ENCODE measurements at places on chromosomes 5 and 9. TPM values are rescaled to one million over a fixed set of nuclear protein-coding genes. Genes with fewer than 3 reads are reported as not detected.
A peak's percentile ranks its signal among the peaks of the same experiment; 100 is the strongest.

GRCh38 chr9:26735160-26735559, 157.4 kb downstream of the CAAP1 start:
- no peak for DNase-seq

DNA sequence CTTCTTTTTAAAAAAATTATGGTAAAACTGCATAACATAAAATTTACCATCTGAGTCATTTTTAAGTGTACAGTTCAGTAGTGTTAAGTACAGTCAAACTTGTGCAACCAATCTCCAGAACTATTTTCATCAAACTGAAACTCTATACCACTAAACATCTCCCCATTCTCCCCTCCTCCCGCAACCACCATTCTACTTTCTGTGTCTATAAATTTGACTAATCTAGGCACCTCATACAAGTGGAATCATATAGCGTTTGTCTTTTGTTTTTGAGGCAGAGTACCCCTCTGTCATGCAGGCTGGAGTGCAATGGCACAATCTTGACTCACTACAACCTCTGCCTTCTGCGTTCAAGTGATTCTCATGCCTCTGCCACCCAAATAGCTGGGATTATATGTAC, 24.0 kb upstream of the EBF1 start:
- DNase-seq, result no peak

The ACSL6 gene
- total RNA-seq, result not detected

DNA sequence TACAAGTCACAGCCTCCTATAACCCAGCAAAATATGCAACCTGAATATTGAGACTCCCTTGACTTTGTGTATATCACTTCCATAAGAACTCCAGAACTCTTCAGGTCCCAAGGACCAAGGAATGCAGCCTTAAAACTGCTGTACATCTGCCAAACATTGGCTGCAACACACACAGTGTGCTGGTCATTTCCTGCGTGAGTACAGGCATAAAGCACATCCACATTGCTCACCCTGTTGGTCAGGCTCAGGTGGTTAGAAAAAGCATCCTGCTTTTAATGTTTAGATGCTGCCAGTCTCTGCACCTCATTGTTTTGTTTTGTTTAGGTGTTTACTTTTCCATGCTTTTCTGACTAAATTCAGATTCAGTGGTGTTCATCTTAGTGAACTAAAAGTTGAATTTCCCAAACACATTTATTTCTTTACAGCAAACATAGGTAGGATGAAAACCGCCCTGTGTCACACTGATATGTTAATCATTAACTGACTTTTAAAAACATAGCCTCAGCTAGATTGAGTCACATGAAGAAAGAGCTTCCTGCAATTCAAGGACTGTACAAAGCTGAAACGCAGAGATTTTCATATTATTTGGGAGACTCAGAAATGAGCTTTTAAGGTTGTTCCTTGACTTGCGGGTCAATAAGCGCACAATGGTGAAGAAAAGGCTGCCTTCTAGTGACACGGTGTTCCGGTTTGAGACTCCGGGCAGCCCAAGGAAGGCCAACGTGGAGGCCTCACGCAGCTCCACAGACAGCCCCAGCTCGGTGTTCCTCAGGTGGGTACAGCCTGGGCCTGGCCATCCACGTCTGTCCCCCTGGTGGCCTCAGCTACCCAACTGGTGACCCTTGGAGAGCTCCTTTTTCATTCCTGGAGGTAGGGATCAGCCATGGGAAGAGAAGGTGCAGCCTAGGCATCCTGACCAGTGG, 52.2 kb upstream of the GRAMD2B start:
- DNase-seq, result peak; percentile 71

The PCDHA8 gene
- 1.0 TPM for total RNA-seq

DNA sequence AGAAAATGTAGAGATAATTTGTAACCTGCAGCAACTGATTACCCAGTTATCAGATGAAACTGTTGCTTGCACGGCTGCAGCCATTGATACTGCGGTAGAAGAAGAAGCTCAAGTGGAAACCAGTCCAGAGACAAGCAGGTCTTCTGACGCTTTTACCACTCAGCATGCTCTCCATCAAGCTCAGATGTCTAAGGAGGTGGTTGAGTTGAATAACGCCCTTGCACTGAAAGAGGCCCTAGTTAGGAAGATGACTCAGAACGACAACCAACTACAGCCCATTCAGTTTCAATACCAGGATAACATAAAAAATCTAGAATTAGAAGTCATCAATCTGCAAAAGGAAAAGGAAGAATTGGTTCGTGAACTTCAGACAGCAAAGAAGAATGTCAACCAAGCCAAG, 1.7 kb downstream of the KIF4B start:
- no peak for DNase-seq

The ANKRD31 gene
- 0.07 TPM for total RNA-seq

- DNase-seq, result no peak
These were observed 24.9 kb downstream of the FRMPD1 start for GRCh38 chr9:37675661-37676060.

The HTR1A gene
- not detected for total RNA-seq

GRCh38 chr5:54517512-54518145, at the start of gene SNX18:
SNX18 (plus strand) TSS chr5:54517759; CDS start chr5:54517953, 194 bp downstream.
- peak; percentile 84 for DNase-seq

- DNase-seq, result no peak
These were observed 8.0 kb upstream of the DCP2 start for GRCh38 chr5:112968411-112969106.

GRCh38 chr5:177565046-177565445, 10.7 kb upstream of the FAM193B start:
- no peak for DNase-seq

The STING1 gene
- total RNA-seq, result 3.3 TPM

GRCh38 chr5:149298842-149299404, 27.3 kb downstream of the AFAP1L1 start:
- no peak for DNase-seq

DNA sequence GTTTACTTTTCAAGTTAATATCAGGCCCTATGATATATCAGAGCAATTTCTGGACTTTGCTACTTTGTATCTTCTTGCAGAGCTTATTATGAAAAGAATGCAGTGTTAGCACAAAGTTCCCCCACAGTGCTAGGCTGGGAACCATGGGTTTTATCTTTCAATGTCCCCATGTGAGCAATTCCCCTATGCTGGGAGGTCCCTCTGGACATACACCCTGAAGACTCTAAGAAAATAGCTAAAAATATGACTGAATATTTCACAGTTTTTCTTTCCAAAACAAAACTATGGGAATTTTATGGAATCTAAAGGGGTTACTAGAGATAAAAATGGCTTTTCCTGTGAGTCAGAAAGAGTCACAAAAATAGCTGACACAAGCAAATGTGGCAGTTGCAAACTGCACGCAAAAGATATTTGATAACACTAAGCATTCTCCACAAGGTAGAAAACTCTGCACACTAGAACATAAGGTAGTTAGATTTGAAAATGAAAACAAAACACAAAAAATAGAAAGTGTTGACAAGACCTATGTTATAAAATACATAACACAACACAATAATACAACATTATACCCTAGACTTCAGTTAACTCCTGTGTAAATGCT, 487.5 kb upstream of the GRIN3A start:
- no peak for DNase-seq

The RNF224 gene
- 0.17 TPM for total RNA-seq

GRCh38 chr5:59299006-59299405, 594.5 kb downstream of the PDE4D start:
- no peak for DNase-seq

The LCN1 gene
- total RNA-seq, result not detected

DNA sequence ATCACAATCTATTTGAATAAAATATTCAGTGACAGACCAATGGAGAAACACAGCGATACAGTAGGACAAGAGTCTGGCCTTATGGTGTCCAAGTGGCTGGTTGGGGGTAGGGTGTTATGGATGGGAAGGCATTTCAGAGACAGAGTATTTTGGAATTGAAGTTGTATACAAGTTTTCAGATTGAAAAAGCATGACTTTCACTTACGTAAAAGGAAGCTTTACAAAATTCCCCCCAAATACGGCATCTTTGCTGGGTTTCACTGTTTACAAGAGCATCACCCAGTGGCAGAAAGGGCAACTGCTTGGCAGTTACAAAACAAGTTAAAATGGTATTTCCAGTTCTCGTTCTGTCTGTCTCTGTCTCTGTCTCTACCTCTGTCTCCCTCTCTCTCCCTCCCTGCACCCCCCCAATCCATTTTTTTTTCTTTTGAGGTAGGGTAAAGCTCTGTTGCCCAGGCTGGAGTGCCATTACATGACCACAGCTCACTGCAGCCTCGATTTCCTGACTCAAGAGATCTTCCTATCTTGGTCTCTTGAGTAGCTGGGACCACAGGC, 86.2 kb downstream of the PTPN3 start:
- DNase-seq, result peak; percentile 27

The NKD2 gene
- 0.48 TPM for total RNA-seq

GRCh38 chr9:137085920-137086530, 760 bp upstream of the MAN1B1 start:
- DNase-seq, result no peak

The SEMA5A gene
- 15.3 TPM for total RNA-seq

GRCh38 chr5:1666221-1666620, 133.4 kb downstream of the MRPL36 start:
- no peak for DNase-seq

DNA sequence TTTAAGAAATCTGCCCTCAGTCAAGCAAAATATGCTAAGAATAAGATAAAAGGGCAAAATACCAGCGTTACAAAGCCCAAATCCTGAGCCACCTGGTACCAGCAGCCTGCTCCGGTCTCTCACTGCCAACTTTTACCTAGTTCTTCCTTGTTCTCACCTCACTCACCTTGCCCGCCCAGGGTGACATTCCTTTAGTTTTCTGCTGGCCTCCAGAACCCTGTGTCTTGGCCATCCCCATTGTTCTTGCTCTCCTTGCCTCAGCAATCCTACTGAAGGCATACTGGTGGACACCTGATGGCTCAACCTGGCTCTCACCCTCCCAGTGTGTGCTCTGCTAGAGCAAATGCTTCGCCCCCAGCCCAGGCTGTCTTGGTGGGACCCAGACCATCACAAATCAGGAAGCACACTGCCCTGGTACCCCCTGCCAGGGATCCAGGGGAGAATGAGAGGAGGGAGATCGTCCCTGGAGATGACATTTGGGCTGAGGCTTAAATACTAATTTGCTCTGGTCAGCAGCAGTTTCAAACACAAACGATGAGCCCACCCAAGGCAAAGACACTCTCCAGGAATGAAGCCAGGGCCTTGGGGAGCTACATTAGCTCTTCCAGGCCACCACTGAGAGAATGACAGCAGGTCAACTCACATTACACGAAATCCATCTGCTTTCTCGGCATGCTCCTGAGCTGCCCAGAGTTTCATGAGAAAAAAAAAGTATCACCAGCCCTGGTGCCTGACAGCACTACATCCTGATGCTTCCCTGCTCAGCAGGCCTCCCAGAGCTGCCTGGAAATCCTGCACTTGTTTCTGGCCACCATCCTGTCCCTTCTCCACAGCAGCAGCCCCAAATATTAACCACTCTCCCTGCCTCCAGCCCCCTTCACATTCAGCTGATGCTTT, 12.2 kb upstream of the SEPTIN8 start:
- DNase-seq, result no peak

The ANKS6 gene
- 16.7 TPM for total RNA-seq

DNA sequence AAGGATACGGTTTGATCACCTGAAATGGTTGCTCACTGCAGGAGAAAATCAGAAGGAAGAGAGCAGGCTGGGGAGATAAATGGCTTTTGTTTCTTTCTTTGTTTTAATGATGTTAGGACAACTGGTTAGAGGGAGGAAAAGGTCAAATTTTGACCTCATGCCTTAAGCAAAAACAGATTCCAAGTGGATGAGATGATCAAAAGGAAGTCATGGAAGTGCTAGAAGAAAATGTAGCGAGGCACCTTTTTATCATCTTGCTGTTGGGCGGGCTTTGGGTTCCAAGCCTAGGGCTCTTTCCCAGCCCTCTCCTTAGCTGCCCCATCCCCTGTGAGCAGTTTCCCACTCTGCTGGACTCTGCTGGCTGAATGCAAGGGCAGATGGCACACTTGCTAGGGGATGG, 127.9 kb downstream of the ADAMTS2 start:
- DNase-seq, result no peak

- DNase-seq, result peak; percentile 92
These were observed at the start of gene GLRX for GRCh38 chr5:95822542-95823181. GLRX (minus strand) TSS chr5:95822726; CDS start chr5:95822662, 64 bp downstream.

DNA sequence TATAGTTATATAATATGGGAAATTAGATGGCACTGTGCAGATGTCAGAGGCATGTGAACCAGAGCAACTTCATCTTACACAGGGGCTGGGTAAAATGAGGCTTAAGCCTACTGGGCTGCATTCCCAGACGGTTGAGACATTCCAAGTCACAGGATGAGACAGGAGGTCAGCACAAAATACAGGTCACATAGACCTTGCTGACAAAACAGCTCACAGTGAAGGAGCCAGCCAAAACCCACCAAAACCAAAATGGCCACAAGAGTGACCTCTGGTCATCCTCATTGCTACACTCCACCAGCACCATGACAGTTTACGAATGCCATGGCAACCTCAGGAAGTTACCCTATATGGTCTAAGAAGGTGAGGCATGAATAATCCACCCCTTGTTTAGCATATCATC, 479.4 kb downstream of the TLR4 start:
- peak; percentile 2 for DNase-seq

DNA sequence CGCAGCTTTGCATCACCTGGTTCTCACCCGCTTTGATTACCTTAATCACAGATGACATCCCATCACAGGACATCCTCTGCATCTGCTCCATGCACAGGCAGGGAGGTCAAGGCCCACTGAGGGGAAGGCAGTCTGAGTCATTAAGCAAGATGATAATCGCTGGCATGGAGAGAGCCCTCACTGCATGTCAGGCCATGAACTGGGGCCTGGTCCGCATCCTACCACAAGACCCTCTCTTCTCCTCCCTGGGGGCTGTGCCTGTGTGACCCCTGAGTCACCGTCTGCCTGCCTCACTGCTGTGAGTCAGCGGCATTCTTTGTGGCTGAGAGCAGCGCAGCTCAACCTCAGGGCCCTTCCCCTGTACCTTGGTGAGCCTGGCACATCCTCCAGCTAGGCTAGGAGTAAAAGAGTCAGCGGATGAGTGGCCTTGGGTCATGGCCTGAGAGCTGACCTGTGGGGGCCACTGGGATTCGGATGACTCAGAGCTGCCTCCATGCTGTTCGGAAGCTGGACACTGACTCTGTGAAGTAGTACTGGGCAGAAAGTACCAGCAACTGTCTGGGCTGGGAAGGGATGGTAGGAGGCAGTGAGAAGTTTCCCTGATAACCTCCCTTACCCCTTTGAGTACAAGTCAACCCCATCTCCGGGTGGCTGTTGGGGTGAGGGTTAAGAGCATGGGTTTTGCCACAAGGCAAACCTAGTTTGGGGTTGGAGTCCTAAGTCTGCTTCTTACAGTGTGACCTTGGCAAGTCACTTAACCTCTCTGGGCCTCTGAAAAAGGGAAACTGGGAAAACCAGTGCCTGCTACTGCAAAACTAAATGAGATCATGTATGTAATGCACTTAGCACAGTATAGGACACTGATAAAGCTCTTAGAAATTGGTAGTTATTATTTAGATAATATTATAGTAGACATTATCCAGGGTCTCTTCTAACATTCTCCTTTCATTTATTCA, 14.6 kb upstream of the ARSI start:
- peak; percentile 94 for DNase-seq

The NTNG2 gene
- total RNA-seq, result 2.4 TPM

- DNase-seq, result no peak
These were observed 46.3 kb downstream of the BICD2 start for GRCh38 chr9:92718086-92719001.
